GDM1 (cell line): ENCODE measurements at places on chromosomes 3 and 15.
A peak's percentile ranks its signal among the peaks of the same experiment; 100 is the strongest.

GRCh38 chr15:68464448-68465090 lies 32.6 kb upstream of the ITGA11 start:
- DNase-seq = no peak

DNA sequence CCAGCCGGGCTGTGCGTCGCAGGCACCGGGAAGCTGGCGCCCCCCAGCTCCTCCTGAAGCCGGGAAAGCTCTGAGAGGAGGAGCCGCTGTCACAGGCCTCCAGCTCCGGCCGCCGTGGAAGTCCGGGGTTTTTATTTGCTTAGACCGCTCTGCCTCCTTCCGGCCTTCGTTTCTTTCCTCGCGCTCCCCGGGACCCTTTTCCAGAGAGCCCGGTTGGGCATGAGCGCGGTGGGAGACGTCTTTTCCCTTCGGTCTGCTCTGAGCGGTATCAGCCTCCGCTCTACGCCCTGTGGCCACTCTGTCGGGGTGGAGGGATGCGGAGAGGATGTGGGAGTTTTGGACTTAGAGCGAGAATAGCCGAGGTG lies 559 bp downstream of the SENP5 start:
- DNase-seq = no peak

GRCh38 chr3:37475435-37475834 lies 301.1 kb upstream of the LRRFIP2 start:
- DNase-seq = no peak

GRCh38 chr3:195010551-195011100 lies 260.3 kb downstream of the XXYLT1 start:
- DNase-seq = no peak

- no peak for DNase-seq
These were observed 172.8 kb upstream of the HES1 start for GRCh38 chr3:193962986-193963685.

DNA sequence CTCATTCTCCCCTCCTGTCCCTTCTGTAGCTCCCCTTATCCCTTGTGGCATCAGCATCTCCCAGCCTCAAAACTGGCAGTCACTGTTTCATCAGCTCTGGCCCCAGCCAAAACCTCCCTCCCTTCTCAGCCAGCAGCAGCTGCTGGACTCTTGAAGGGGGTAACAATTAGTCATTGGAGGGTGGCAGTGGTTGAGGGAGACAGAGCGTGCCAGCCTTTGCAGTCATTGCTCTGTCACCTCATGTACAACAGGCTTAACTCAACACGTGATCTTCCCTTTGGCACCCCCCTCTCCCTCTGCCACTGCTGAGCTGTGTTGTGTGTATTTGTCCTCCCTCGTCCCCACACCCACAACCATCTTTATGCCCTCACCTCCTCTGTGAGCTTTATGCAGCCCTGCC lies 28.2 kb downstream of the RBP2 start:
- no peak for DNase-seq

- DNase-seq = no peak
These were observed 3.9 kb upstream of the TGM4 start for GRCh38 chr3:44870375-44871061.

GRCh38 chr3:191008074-191008473 lies 145.6 kb upstream of the GMNC start:
- DNase-seq = no peak

GRCh38 chr3:29454161-29454611 lies 173.3 kb downstream of the RBMS3 start:
- no peak for DNase-seq

DNA sequence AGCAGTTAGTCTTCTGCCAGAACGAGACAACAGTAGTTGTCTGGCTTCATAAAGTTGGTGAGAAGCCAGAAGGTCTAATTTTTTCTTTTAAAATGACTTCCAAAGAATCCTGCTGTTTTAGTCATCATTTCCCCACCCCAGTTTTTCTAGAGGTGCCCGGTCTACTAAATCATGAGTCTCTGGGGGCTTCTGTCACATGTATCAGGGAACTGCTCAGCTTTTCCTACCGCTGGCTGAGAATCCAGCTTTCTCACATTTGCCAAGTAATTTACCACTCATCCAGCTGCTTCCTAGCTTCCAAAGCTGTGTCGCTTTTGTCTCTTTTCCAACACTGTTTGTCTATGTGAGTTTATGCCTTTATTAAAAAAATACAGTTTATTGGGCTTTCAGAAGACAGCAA lies 183.3 kb downstream of the NSUN3 start:
- no peak for DNase-seq

DNA sequence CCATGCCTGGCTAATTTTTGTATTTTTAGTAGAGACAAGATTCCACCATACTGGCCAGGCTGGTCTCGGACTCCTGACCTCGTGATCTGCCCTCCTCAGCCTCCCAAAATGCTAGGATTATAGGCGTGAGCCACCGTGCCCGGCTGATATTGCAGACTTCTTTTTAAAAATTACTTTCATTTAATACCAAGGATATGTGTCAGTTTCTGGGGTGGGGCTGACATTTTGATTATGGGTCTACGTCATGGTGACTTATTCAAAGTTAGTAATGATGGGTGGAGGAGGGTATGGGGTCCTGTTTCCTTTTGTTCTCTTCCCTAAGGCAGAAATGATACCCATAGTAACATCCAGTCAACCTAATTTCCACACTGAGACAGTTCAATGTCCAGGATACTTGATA lies 34.7 kb downstream of the GBE1 start:
- no peak for DNase-seq

DNA sequence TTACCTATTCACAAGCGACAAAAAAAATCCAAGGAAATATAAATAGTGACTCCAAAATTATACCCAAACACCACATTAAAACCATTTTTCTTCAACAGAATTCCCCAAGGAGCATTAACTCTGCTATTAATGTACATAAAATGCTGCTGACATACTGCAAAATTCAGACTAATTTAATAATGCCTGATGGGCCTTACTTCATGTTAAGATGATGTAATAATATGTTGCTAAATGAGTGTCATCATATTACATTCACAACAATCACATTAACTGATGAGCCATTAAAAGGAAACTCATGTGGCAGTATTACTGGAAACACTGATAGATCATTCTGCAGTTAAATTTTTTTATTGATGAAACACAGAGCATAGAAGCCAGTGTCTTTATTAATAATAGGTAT lies 204.9 kb upstream of the CGNL1 start:
- no peak for DNase-seq

DNA sequence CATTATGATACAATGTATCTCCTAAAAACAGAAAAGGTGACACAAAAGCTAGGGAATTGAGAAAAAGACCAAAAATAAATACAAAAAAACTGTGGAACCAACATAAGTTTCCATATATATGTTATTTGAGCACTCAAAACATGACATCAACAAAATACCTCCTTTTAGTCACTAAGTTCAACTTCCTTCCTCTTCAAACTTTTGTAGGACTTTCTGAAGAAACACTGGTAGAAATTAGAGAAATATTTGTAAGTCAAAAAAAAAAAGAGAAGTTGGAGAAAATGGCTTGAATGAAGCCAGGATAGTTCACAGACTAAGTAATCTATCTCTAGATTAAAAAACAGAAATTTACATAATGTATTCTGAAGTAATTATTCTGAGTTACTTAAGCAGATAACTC lies 208.4 kb upstream of the ALCAM start:
- DNase-seq = no peak

DNA sequence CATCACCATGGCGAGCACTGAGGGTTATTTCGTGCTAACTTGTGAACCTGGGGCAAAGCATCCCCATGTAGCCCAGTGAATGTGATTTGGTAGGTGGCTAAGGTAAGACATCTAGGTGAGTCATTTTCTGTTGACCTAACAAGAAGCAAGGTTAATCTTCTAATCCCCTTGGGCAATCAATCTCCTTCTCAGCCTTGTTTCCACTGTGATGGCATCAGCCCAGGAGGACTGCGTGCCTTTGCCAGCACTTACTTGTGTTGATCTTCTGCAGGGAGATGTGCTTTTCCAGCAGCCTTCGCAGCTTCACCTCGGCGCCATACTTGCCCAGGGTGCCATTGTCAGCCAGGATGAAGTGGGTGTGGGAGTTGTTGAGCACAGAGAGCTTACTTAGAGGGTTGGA lies 35.7 kb downstream of the TRPM1 start:
- DNase-seq = no peak

GRCh38 chr3:16199769-16200168 lies 25.3 kb downstream of the GALNT15 start:
- DNase-seq = no peak

DNA sequence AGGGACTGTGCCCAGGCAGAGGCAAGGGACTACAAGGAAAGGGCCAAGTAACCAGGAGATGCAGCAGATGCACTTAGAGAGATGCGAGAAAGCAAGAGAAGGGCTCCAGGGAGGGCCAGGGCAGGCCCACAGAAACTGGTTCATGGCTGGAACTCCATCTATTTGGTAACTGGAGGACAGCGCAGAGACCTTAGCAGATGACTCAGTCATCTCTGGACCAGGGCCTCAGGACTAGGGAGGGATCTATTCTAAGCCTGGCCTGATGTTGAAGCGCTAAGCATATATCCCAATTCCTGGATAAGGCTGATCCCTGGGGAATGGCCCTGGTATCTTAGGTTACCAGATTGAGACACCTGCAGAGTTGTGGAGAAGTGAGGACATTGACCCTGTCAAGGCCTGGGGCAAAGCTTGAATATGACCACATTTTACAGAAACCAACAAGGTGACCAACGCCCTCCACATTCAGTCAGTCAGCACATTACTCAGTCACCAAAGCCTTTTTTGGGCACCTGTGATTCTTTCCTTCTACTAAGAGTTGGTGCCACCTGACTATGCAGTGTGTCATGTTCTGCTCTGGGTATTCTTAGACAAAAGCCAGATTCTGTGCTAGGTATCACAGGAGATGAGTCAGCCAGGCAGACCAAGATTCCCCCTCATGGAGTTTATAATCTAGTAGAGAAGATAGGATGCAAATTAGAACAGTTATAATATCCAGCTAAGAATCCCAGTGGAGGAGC lies 68.4 kb upstream of the SLCO3A1 start:
- DNase-seq = no peak

DNA sequence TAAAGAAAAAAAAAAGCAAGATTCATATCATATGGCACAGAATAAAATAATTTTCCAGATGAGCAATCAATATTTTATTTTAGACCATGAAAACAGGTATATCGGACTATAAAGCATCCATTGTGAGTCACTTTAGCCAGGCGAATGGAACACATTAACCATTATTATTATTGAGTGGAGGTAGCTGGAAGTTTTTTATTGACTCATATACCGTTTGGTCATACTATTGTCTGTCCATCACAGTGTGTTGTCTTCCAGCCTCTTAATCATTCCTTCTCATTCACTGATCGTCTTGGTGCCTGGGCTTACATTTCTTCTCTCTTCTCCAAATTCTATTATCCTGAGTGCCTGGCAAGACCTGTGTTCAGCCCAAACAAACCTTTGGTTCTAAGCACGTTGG lies 634.8 kb downstream of the MECOM start:
- DNase-seq = no peak

- no peak for DNase-seq
These were observed 59.5 kb upstream of the NDUFB4 start for GRCh38 chr3:120536642-120537041.

- no peak for DNase-seq
These were observed 161.6 kb upstream of the WNT5A start for GRCh38 chr3:55648591-55649318.

- no peak for DNase-seq
These were observed 22.1 kb upstream of the SH3BP5 start for GRCh38 chr3:15354485-15354884.

- DNase-seq = no peak
These were observed 18.8 kb upstream of the GOLGA8J start for GRCh38 chr15:30063835-30064546.

- peak; percentile 71 for DNase-seq
These were observed 37.9 kb downstream of the PPCDC start for GRCh38 chr15:75061272-75061671.

DNA sequence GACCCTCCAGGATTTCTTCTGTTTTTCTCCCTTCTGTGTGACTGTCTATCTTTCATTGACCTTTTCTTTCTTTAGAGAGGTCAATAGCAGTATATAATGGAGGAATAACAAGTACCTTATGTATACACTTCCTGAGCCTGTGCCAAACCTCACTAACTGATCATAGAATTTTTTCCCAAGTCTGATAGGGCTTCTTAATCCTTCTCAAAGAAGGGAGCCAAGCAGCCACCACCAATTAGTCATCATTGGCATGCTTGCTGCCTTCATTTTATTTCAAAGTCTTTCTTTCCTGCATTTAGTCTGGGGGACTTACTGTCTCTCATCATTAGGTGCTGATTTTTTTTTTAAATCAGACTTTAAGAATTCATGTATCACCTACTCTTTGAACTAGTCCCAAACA lies 327.0 kb downstream of the FEZF2 start:
- no peak for DNase-seq

DNA sequence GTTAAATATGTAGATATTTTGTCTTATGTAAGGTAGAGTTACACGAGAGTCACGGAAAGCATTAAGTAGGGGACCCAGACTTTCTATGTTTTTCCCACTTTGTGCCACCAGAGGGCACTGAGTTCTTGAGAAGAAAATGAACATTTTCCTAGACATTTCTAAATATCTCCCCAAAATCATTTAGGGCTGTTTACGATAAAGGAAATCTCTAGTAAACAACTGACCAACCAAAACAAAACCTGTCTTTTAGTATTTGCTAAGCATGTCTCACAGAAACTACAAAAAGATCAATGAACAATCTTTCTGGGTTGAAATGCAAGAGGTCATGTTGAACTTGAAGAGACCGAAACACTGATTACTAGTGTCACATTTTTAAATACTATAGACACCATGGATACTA lies 16.1 kb downstream of the POU1F1 start:
- peak; percentile 15 for DNase-seq

DNA sequence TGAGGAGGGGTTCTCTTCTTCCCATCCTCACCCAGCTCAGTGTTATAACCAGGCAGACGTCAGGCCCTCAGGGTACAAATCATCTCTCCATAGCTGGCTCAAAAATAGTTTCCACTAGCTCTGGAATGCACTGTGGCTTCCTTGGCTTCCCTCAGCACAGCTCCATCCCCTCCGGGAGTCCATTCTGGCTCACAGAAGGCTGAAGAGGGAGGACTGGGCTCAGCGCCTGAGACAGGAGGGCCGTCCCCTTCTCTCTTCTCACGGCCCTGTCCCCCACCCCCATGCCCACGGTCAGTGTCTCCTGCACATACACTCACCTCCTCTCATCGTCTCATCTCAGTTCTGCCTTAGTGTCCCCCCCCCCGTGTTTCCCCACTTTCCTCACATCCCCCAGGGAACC lies 50.1 kb downstream of the UMPS start:
- no peak for DNase-seq

GRCh38 chr15:96338074-96338765 lies 7.7 kb downstream of the NR2F2 start:
- no peak for DNase-seq
